ENCODE measurements at places on chromosomes 3 and 15.

DNA sequence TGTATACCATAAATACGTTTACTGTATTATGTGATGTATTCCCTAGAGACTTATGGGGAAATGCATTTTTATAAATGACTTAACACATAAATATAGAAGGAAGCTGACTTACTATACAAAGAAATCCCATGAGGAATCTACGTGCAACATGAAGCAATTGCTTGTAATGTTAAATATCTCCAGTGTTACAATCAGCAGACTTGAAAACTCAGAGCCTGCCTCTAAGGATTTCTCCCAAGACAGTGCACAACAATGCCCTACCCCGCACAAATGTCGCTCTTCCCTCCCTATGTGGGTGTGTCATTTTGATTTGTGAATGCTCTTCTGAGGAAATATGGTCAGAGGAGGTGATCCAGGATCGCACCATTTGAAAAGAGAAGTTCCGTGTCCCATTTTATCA lies 629.0 kb downstream of the NR2F2 start:
- no peak for DNase-seq

DNA sequence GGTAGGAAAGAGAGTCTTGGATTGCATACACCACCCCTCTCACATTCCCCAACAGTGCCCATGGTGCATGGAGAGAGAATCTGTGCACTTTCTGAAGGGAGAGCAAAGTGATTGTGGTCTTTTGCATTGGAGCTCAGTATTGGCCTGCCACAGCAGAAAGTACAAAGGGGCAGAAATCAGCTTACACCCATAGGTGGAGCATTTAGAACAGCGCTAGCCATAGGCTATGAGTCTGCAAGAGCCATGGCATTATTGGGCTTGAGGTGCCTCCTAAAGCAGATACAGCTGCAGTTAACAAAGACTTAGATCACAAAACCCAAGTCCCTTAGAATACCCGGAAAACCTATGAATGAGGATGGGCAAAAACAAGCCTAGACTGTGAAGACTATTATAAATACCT lies 21.8 kb downstream of the SI start:
- no peak for DNase-seq

DNA sequence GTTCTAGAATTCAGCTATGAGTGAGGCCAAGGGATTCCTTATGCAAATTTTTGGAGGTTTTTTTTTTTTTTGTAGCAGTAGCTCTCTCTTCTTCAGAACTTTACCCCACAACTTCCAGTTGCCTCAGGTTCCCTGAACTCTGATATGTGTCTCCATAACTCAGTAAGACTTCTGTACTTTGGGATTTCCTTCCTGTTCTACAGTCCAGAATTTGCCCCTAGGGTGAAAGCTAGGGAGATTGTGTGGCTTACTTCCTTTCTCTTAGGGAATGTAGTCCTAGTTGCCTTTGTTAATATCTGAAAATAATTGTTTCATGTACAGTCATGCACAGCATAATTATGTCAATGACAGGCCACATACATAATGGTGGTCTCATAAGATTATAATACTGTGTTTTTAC lies 30.8 kb downstream of the LRRC28 start:
- DNase-seq = no peak

DNA sequence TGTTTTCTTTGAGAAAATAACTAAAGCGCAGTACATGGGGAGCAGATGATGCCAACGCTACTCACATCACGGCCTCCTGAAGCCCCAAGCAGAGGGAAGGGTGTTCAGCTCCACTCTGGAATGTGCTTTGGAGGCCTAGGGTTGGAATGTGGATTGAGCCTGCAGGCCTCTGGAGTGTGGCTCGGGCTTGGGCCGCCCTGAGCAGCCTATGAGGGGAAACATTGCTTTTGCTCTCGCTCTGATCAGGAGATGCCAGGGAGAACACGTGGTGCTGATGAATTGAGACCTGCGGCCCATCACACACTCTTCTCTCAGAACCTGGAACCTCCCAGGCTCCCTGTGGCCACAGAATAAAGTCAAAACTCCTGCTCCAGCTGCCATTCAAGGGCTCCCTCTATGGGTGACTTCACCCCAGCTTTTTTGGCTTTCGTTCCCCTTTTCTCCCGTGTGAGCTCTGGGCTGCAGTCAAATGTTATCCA lies 23.3 kb downstream of the CCDC13 start:
- DNase-seq = peak; percentile 47

DNA sequence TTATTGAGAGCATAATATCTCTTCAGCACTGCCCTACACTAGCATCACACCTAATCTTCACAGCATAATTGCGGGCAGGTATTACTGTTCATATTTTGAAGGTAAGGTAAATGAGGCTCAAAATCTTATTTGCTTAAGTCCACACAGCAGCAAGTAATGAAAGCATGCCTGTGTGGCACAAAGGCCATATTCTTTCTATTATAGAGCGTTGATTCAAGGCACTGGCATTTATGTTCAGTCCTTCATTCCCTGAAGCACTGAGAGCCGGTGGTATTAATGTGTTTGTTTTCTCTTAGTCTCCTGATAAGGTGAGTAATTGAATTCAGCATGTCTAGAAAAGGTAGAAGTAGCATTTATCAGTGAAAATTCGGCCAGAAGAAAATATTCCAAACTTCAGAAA lies 231.2 kb downstream of the BBX start:
- DNase-seq = no peak

DNA sequence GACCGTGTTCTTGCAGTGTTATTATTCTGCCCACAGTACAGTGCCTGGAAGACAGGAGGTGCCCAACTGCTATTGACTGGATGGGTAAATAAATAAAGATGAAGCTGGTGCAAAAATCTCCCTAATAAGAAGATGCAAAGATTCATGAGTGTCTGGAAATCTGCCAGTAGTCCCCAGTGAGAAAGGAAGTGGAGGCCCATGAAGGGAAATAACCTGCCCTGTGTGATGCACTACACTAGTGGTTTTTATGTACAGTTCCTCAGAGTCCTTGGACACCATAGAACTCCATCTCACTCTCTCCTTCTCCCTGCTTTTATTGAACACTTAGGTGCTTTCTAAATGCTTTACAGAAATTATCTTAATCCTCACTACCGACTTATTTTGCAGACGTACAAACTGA lies 8.3 kb upstream of the SUCLG2 start:
- DNase-seq = no peak

DNA sequence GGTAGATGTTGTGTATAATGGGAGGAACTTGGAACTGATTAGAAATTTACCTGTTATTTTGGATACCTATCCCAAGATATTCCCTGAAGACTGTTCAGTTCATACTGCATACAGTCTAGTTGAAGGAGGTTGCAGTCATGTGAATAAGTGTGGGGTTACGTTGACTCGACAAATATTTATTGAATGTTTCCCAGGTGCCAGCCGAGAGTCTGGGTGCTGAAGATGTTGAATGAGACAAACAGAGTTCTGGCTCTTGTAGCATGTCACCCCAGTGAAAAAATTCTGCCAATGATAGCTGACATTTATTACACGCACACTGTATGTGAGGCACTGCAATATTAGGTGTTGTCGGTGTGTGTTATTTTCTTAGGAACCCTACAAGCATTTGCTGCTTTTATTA lies 176.0 kb downstream of the KCNMB2 start:
- no peak for DNase-seq

- DNase-seq = no peak
Measured at GRCh38 chr15:94312946-94313345, 81.6 kb downstream of the MCTP2 start.

DNA sequence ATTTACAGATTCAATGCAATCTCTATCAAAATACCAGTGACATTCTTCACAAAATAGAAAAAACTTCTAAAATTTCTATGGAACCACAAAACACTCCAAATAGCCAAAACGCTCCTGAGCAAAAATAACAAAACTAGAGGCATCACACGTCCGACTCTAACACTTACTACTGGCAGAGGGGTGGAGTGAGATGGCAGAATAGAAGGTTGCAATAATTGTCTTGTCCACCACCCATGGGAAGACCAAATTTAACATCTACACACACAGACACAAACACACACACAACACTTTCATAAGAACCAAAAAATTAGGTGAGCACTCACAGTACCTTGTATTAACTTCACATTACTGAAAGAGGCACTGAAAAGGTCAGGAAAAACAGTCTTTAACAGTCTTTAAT lies 21.3 kb upstream of the KPNA4 start:
- no peak for DNase-seq

DNA sequence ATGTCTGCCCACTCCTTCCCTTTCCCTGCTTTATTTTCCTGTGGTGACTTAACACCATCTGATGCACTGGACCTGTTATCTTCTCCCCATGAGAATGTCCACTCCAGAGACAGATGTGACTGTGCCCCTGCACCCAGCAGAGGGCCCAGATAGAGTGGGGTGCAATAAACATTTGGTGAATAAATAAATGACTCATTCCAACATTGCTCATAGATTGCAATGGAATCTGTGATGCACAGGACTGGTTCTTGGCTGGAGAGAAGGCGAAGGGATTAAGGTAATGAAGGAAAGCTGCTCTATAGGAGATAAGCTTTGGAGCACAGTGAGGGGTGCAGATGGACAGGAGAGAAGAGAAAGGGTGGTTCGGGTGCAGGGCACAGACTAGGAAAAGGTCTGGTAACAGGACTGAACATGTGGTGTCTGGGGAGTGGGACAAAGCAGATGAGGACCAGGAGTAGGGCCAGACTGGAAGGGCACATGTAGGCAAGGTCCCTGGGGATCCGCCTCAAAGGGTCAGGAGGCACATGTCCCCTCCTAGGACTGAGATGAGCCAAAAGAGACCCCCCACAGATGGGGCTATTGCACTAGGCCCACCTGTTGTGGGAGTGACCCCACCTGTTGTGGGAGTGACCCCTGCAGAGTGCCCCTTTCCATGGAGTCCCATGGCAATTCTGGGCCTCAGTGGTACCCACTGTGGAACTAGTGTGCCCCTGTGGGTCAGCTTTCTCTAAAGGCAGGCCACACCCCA lies 17.5 kb upstream of the POC1A start:
- peak; percentile 32 for DNase-seq

DNA sequence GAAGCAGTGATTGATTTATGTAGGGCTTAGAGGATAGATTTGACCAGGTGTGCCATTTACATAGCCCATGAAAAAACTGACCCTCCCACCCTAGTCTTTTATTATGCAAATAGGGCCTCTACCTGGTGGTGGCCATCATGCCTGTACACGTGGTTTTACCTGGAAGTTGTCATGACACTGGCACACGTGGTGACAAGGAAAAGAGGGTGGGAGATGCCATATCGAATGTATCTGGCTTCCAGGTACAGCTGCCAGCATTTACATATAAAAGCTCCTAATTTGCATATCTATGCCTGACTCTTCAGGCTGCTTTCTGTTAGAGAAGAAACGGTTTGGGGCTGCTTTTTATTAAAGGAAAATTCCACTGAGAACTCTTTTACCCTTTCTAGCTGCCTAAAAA lies 35.0 kb upstream of the DNAJC13 start:
- no peak for DNase-seq

- DNase-seq = no peak
Measured at GRCh38 chr3:116150655-116151167, 294.6 kb downstream of the LSAMP start.

DNA sequence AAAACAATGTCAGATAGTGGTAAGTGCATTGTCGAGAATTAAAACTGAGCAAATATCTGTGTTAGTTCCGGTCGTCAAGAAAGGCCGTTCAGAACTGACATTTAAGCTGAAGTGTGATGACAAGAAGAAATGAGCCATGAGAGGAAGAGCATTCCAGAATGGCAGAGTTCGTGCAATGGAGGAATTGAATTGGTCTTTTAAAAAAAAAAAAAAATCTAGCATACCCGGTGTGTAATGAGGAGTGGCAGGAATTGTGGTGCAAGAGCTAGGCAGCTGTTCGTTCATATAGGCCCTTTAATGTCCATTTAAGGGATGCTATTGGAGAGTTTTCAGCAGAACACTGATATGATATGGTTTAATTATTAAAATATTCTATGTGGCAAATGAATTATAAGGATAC lies 2.6 kb upstream of the GBE1 start:
- DNase-seq = no peak

GRCh38 chr15:40929660-40930429 lies 705 bp downstream of the DLL4 start:
- no peak for DNase-seq

GRCh38 chr15:27662892-27663291 lies 436.2 kb downstream of the OCA2 start:
- no peak for DNase-seq

- peak; percentile 50 for DNase-seq
Measured at GRCh38 chr3:10437995-10438901, 67.1 kb downstream of the ATP2B2 start.

- no peak for DNase-seq
Measured at GRCh38 chr15:73395671-73396070, 26.9 kb upstream of the HCN4 start.

- DNase-seq = no peak
Measured at GRCh38 chr15:62491642-62492041, 326.6 kb upstream of the C2CD4B start.

DNA sequence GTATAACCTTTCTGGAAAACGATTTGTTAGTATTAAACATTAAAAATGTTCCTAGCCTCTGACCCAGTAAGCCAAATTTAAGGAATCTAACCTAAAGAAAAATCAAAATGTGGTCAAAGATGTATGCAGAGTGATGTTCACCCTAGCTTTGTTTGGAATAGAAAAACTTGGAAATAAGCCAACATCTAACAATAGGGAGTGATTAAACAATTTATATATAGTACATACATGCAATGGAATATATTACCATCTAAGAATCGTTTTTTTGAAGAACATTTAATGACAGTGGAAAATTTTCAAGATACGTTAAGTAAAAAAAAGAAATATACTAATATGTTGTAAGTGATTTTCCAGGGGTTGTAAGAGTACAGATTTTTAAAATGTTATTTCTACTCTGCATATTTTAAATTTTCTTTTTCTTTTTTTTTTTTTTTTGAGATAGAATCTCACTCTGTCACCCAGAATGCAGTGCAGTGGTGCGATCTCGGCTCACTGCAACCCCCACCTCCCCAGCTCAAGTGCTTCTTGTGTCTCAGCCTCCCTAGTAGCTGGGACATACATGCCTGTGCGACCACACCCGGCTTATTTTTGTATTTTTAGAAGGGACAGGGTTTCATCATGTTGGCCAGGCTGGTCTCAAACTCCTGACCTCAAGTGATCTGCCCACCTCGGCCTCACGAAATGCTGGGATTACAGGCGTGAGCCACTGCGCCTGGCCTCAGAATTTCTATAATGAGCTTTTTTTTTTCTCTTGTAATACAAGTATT lies 54.9 kb downstream of the ANP32A start:
- no peak for DNase-seq

DNA sequence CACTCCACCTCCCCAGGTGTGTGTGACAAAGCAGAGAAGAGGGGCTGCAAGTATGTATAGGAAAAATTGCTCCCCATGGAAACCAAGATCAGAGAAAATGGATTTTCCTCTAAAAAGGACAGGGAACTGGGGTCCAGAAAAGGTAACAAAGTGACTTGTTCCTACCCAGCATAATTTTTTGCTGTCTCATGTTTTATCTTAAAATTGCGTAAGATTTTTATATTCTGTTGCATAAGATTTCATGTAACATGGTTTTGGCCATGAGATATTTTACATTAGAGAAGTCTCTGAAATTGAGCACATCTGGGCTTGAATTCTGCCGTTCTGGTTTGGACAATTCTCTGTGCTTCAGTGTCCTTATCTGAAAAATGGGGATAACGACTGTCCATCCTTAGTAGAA lies 335.7 kb upstream of the RORA start:
- DNase-seq = no peak
